ENCODE measurements at places on chromosomes 7 and 10.

- peak; percentile 65 for DNase-seq
Observed at GRCh38 chr7:1473864-1474512, 14.7 kb upstream of the MICALL2 start.

DNA sequence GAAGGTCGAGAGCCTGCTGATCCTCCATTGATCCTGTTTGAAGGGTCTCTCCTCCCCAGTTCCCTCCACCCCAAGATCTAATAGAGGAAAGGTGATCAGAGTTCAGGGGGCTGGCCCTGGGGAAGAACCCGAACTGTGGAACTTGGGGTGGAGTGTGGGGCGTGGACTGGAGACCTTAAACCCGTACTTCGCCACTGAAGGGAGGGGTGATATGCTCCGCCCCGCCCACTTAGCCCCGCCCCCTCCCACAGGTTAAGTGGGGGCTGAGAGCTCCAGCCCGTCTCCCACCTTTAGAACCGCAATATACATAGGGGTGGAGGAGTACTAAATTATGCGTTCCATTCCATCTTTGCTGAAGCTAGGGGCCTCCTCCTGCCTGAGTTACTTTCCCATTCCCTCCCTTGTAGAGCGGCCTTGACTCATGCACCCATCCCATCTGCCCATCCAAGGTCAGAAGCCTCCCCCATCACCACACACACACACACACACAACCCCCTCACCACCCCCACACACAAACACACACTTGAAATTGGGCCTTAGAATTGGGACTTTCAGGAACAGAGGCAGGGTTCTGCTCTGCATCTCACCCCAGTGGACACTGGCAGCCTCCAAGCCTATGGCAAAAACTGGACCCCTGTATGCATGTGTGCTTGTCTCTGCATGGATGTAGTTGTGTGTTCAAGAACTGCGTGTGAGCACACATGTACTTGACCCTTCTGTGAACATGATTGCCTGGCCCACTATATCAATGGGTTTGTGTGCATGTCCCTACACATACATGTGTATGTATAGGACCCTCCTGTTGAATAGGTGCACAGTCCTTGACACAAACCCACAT, 991 bp downstream of the SEMA4G start:
- DNase-seq, result no peak

DNA sequence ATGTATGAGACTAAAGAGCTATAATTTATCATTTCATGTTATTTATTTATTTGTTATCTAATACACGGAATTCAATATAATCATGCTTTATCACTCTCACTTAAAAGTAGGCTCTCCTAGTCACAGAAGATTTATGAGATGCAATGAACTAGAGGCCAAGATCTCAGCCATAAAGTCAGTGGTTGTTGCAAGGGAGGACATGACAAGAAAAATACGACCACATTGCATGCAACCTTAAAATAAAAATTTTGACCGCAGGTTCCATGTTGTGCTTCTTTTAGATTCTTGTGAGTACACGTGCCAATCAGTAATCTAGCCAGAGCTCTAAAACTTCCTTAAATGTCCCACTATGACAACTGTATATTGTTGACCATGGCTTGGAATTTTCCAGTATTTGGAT, 75.9 kb upstream of the SP8 start:
- no peak for DNase-seq

DNA sequence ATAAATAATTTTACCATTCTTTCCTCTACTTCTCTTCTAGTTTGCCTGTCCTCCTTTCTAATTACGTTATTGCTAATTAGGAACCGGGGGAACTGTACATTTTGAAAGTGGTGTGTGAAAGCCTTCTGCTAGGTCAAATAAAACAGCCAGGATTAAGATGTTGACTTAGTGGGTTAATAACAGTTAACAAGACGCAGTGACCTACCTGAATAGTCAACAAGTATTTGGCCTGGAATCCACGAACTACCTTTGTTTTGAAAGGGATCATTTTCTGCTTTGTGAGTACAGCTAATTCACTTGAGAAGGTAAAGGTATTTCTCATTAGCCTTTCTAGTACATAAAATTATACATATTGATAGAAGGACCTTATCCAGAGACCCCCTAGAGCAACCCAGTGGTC, 139.9 kb downstream of the COL28A1 start:
- DNase-seq, result no peak

GRCh38 chr7:65379318-65379717, 5.7 kb downstream of the ZNF92 start:
- no peak for DNase-seq

- DNase-seq, result no peak
Observed at GRCh38 chr7:107742678-107743566, 1.0 kb upstream of the CBLL1 start.

- no peak for DNase-seq
Observed at GRCh38 chr7:66682350-66683093, 53.8 kb downstream of the KCTD7 start.

DNA sequence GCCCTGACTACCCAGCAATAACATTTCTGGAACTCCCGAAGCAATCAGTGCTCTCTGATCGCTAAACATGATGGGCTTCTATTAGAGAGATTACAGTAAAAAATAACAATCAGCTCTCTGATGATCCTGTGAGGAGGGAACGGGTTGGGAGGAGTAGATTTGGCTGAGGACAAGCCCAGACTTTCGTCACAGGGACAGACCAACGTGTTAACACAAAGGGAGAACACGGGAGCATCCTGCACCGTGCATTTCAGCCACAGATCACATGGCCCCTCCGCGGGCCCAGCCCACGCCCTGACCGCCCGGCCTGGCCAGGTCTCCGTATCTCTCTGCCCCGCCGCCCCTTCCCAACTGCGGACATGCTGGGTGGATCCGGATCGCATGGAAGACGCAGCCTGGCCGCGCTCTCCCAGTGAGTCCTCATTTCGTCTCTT, 95.0 kb upstream of the AGBL3 start:
- DNase-seq, result peak; percentile 41

DNA sequence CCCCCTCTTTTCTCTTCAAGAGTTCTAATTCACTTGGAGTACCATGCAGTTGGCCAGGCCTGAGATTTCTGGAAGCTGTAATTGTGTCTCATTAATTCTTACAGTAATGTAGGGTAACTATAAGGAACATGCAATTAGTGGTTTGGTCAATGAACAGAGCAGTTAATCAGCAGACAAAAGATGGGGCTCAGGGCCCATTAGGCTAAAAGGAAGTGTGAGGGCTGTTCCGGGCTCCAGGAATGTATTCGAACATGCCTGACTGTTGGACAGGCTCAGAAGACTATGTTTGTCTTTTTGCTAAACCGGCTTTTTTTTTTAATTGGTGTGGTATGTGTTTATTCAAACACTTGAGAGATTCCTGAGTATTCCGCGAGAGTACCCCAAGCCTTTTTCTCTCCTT, 42.5 kb upstream of the FZD8 start:
- DNase-seq, result no peak

- no peak for DNase-seq
Observed at GRCh38 chr10:68800211-68800610, 27.1 kb upstream of the STOX1 start.

- peak; percentile 66 for DNase-seq
Observed at GRCh38 chr7:2820508-2820934, 23.6 kb downstream of the GNA12 start.

DNA sequence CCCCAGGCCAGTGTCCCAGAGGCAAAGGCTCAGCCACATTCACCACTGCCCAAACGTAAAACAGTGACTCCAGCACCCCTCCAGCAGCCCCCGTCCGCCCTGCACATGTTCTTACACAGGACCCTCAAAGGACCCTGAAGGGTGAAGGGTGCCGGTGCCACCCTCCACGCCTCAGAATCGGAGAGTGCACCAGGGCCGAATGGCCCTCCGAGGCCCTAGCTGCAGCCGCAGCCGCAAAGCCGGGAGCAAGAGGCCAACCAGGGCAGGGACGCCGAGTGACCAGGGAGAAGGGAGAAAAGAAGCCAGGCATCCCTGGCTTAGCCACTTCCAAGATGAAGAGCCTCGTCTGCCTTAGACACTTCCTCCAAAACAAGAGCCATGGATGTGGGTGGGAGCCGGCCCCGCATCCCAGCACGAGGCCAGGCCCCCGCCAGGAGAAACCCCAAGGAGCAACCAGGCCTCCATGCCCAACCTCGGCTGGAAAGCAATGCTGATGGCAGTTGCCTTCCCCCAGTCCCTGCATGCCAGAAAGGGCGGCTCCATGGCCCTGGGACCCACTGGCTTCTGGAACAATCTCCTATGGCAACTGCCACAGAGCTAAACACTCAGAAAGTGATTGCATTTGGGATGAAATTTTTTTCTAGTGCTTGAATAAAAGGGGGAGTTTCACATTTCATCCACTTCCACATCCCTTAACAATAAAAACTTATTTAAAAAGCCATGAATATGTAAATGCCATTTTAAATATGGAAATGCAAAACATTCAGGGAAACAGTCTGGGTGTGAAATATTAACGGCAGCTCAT, 92.3 kb downstream of the MAD1L1 start:
- DNase-seq, result no peak

GRCh38 chr10:103038570-103038969, 120.5 kb downstream of the CNNM2 start:
- no peak for DNase-seq

DNA sequence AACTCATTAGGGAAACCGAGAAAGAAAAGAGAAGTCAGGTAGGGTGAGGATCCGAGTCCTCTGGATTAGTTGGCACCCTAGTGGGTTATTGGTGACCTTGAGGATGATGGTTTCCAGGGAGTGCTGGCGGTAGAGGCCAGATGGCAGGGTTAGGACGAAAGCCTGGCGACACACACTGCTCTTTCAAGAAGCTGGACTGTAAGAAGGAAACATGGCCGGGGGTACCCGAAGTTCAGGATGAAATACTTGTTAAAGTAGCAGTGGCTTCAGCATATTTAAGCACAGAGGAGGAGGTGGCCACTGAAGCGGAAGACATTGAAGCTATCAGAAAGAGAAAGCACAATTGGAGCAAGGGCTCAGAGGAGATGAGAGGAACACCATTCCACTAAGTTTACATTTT, 224.6 kb downstream of the RELN start:
- no peak for DNase-seq

DNA sequence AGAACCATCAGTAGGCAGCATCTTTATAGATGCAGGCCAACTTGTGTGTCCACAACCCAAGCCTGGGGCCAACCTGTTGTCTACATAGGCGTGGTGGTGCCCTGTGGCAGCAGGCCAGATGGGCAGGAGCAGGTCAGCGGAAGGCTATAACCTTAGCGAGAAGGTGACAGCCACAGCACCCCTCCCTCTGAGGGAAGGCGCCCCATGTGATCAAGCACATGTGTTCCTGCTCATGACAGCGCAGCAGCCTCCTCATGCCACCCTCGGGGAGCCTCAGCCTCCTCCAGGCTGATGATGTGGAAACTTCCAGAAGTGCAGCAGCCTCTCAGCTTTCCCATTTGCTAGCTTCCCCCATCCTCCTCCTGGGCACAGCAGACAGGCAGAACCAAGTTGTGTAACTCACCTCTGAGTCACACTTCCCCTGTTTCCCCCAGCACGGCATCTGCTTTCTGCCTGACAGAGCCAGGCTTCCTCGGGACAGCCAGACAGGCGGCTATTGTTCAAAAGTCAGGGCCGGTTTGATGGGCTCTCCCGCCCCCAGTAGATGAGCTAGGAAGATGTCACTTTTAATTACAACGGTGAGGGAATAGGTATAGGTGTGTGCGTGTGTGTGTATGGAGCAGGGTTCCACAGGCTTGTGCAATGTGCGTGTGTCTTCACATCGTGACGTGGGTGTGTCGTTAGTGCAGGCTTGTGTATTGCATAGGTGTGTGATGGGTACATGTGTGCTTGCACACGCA, 312.0 kb upstream of the ZMIZ1 start:
- peak; percentile 73 for DNase-seq

DNA sequence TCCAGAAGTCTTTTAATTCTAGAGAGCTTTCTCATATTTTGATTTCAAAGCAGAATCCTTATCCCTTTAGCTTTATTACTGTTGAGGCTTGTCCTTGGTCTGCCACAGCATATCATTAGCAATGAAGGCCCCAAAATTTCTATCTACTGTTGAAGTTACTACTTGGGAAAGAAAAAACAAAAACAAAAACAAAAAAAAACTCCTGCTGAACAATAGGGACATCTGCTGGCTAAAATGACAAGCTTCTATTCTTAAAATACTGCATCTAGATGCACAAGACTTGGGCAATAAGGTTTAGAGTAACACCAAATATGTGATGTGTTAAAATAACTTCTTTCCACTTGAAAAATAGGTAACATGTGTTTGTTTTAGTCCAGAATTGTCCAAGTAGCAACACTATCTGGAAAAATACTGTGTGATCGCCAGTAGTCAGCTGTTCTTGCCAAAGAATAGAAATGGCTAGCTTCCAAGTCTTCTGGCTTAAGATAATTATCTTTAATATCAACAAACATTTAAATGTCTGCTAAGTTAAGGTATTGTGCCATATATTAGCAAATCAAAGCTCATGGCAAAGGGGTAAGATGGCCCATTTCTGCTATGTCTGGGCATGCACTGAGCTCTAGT, 3.8 kb upstream of the DMTF1 start:
- no peak for DNase-seq

DNA sequence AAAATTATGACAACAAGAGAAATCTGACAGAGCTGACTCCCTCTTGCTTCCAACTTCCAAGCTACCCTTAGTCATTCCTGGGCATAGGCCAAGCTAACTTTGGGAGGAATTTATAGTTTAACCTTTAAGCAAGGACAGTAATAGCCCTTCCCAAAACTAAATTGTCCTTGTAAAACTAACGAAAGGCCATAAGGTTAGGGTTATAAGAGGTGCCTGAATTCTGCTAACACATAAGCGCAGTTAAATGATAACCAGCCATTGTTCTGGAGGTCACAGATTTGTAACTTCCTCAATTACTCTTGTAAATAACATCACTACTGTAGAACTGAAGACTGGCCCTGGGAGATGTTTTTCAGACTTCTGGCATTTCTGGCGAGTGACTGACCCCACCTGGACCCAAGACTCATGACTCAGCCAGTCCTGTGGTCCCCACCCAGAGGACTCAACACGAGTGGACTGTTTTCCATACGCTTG, 481.2 kb downstream of the KCNMA1 start:
- DNase-seq, result peak; percentile 41

DNA sequence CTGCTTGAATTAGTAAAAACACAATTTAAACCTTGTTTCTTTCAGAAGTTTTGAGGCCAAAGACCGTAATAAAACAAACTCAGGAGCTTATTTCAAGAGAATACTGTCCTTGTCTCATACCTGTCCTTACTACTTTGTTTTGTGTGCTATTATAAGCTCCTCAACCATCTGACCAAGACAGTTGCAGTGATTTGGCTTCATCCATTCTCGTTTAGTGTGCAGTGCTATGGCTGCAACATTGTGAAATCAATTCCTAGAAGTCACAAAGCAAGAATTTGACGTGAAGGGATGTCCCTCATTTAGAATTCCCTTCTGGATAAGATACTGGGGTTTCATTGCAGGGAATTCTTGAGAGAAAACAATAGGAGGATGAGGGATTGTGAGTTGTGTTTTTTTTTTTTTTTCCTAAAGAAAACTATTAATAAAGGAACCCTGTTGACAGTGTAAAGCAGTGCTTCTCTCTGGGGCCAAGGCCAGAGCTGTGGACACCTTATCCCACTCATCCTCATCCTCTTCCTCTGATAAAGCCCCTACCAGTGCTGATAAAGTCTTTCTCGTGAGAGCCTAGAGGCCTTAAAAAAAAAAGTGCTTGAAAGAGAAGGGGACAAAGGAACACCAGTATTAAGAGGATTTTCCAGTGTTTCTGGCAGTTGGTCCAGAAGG, at the start of gene OIT3:
Gene OIT3, plus strand, starts transcription at position 604 of the 663 bp plus-strand sequence. CDS start 60 bp downstream, outside the sequence.
- no peak for DNase-seq

- no peak for DNase-seq
Observed at GRCh38 chr7:111998326-111998725, 207.9 kb downstream of the DOCK4 start.

All from T1000 (cell line).